ENCODE measurements at places on chromosomes 16 and 17. TPM values are rescaled to one million over a fixed set of nuclear protein-coding genes. Genes with fewer than 3 reads are reported as not detected.

Gene CMTM2
- 0.54 TPM for total RNA-seq

Gene LGALS9C
- total RNA-seq = 0.27 TPM

Gene MYH3
- total RNA-seq = 1.6 TPM

Gene KRT25
- total RNA-seq = not detected

Gene TNFSF13
- 15.3 TPM for total RNA-seq

Gene SF3B3
- 184 TPM for total RNA-seq

Gene KCNH4
- 0.27 TPM for total RNA-seq

Gene TEKT1
- total RNA-seq = 0.27 TPM

Gene SPNS3
- 65.4 TPM for total RNA-seq

Gene EFCAB5
- 0.27 TPM for total RNA-seq

Gene TEPSIN
- 38.0 TPM for total RNA-seq

Gene DLX3
- not detected for total RNA-seq

Gene FADS6
- total RNA-seq = not detected

Gene BEAN1
- total RNA-seq = not detected

Gene GGNBP2
- 62.7 TPM for total RNA-seq

Gene ST6GALNAC1
- 1.6 TPM for total RNA-seq

Gene ZFHX3
- 4.0 TPM for total RNA-seq

Gene DRC7
- 0.54 TPM for total RNA-seq

Gene MARVELD3
- total RNA-seq = under 0.01 TPM

Gene ZFP1
- 7.0 TPM for total RNA-seq

Gene SOX8
- total RNA-seq = under 0.01 TPM

Gene PCGF2
- total RNA-seq = not detected

Gene GPATCH8
- 15.3 TPM for total RNA-seq

Gene KRT27
- total RNA-seq = not detected

Gene KRT28
- not detected for total RNA-seq

Gene DNASE1L2
- total RNA-seq = 0.54 TPM

Gene ADORA2B
- 11.6 TPM for total RNA-seq

Gene USP43
- 3.8 TPM for total RNA-seq

Gene WFDC1
- 2.4 TPM for total RNA-seq
